GM23338 (cell line): ENCODE measurements at places on chromosomes 3 and 15.

- DNase-seq = no peak
Observed at GRCh38 chr15:72420576-72420975, 22.5 kb downstream of the TMEM202 start.

- DNase-seq = peak; percentile 59
Observed at GRCh38 chr15:75661100-75661755, 13.5 kb downstream of the SNX33 start.

DNA sequence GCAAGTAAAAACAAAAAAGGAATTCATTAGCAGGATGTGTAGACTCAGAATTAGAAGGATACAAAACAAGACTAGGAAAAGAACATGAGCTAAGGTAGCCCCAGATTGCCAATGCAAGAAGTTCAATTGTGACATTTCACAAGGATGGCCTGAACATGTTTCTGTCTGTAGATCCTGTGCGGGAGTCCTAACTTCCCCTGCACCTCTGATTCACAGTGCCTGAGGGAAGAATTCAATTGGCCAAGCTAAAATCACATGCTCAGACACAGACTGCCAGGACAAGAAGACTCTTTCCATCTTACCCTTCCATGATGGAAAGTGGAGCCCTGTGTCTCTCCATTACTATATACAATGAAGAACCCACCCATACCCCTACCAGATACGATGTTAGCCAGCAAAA is 251.5 kb downstream of the KCNH8 start:
- no peak for DNase-seq

DNA sequence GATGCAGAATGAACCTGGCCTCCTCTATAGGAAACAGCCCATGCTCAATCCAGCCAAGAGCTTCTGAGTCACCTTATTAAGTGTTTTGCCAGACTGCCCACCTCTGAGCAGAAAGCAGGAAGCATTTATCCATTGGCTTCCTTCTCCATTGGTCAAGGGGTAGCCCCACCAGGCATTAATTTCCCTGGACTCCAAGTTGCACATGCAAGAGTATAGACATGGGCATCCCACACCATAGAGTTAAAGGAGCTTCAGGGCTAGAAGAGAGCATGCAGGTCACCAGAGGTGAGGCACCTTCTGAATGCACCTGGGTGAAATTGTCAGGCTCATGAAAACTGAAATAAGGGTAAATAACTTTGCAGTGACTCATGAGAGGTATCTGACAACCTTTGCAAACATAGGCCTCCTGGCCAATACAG is 230.8 kb upstream of the STAC start:
- DNase-seq = no peak

DNA sequence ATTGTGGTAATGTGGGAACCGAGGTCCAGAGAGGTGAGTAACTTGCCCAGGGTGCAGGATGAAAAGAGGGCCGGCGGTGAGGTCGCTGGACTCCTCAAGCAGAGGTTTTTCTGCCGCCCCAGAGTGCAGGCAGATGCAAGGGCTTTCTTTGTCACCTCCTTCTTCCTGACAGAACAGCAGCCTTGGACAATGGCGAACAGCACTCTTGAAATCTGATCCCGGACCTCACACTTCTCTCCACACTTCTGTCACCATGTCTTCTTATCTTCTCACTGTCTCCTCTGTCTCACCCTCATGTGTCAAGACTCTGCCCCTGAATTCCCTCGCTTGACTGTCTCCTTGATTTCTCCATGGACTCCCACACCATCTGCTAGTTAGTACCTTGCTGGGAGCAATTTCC is 15.4 kb upstream of the VPS8 start:
- DNase-seq = no peak

DNA sequence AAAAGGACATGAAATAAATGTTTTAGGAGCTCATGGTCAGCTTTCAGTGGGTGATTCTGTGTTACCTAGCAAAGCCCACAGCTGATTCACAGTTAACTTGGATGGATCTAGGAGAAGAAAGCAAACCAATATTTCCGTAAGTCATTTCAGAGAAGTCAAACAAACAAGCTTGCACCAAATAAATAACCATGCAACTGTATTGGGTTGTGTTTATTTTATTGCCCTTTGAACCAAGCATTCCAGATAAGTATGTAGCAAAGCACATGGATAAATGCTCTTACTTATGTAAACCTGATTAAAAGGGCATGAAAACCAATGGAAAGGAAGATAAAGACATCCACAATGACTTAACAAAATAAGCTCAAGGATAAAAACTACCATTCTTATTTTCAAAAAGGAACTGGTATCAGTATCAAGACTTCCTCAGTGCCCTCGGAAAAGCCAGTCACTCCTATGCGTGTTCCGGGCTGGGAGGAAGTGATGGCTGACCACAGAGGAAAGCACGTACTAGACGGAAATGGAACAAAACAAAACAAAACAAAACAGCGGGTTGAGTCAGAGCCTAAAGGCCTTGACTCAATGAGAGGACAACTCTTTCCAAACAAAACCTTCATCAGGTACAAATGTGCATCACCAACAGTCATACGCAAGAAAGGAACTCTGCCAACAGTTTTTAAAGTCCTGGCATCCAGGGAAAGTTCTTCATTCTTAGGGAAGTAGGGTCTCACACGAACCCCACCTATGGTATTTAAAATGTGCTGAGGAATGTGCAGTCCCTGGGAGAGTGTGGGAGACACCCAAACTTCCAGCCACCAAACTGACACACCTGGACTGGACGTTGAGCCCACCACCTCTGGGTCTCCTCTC is 103.3 kb downstream of the SNRK start:
- DNase-seq = no peak

DNA sequence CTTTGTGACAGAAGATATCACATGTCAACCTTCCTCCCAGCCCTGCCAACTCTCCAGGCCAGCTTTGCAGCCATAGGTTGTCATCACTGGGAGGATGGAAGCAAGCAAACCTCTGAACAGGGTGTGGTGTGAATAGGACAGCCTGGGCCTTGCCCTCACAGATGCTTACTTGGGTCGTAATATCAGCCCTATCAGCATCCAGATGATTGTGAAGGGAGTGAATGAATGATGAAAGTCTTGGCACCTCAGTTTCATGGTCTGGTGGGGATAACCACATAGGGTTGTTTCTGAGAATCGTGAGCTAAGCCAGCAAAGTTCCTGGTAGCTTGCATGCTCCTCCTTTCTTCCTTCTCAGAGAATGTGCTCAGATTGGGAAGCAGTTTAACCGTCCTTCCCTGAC is 55.1 kb upstream of the POLR2M start:
- no peak for DNase-seq

DNA sequence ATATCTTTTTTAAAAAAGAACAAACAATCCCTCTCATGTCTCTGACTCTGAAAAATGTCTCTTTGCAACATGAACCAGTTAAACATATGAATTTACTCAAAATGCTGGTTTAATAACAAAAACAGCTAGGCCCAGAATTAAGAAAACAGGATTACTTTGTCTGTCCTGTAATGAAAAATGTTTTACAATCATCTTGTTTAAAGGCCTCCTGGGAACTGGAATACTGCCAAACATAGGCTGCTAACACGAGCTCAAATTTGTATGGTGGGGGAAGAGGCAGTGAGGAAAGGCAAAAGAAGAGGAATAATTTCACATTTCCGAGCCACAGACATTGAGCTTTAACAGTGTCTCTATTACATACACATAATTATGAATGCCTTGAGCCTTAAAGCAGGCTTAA is 61.7 kb upstream of the PPIB start:
- DNase-seq = no peak
